NCI-H510A treated with DMSO at 0.1 percent for 48 hours (cell line): ENCODE measurements at places on chromosomes 12 and 14.

DNA sequence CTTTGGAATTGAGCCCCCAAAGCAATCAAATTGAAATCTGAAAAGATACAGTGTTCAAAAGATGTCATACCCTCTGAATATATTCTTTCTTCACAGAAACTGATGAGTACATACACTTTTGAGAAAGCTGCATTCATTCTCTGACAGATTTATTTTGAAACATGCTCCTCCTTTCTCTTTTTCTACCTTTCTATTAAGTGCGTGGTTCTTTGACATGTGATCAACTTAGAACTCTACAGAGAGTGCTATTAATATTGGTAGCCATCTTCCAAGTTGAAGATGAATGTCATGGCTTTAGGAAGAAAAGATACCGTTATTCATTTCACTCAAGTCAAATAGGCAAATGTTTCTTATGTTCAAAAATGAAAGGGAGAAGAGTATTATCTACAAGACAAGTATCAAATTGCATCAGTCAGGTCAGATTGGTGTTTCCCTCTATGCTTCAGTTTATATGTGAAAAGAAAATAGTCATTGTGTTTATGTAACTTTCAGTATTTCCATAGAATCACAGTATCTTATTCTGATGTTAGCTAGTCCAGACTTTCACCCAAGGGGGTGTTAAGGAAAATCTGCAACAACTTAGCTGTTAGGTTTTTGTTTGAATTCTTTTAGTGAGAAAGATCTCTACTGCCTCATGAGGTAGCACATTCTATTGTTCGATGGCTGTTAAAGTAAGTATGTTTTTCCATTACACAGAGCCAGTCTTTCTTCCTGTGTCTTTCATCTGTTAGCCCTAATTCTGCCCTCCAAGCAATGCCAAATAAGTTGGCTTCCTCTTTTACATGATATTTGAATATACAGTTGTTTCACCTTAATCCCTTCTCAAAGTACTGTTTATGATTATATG is 55.4 kb upstream of the GARIN2 start:
- DNase-seq: no peak

GRCh38 chr12:111339321-111339938 is 29.5 kb downstream of the PHETA1 start:
- DNase-seq: no peak

DNA sequence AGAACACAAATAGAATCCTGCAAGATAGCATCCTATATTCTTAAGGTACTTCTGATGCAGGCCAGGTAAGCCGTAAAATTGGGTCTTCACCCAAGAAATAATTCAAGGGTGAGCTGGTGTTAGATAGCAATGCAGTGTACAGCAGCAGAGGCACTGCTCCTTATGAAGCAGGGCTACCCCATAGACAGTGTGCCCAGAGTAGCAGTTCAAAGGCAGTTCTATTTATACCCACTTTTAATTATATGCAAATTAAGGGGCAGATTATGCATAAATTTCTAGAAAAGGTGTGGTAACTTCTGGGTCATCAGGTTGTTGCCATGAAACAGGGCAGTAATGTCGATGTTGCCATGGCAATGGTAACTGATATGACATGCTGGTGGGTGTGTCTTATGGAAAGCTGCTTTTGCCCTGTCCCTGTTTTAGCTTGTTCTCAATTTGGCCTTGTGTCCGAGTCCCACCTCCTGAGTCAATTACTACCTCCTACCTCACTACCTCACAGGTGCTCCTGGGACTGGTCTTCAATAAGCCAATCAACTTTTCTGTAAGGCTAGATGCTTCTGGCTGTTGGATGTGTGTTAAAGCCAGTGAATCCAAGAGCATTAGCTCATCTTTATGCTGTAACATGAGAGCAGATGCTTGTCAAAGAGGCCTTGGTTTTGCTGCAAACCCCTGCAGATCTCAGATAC is 61.0 kb downstream of the PPM1A start:
- no peak for DNase-seq

- DNase-seq: peak; percentile 65
Observed at GRCh38 chr12:51814311-51815088, 34.0 kb downstream of the FIGNL2 start.

DNA sequence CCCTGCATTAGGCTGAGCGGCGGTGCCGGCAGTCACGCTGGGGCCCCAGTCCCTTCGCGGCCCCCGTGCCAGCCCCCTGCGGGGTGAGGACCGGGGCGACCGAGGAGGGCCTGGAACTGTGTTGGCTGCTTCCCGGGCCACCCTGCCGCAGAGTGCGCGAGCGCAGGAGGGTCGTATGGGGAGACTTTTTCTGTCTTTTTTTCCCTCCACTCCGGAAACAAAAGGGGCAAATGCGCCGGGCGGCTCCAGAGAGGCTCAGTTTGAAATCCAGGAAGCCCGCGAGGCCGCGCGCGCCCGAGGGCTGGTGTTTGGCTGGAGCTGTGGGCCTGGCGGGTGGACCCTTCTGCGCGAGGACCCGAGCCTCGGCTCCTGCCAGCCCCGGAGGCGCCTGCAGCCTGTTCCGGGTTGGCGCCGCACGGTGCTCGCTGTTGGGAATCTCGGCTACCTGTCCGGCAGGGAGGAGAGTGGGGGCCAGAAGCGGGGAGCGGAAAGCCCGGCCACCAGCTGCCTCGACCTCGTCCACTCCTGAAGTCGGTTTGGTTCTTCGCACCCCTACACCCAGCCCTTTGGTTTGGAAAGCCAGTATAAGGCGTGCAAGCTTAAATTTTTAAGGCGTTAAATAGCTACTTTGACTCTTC is 638 bp downstream of the PLEKHG3 start:
- DNase-seq: no peak
